ENCODE measurements at places on chromosomes 4 and X.

- DNase-seq = no peak
- no peaks in the 10 kb centered on the region for H3K36me3 ChIP-seq
- H3K27ac ChIP-seq = no peak overlapping the region
- H3K4me1 ChIP-seq = no peaks in the 10 kb centered on the region
- H3K4me3 ChIP-seq = no peak overlapping the region
These were observed 272.2 kb upstream of the CASK start for GRCh38 chrX:42195506-42195905.

GRCh38 chr4:118775405-118775804 lies 60.5 kb downstream of the SEC24D start:
- no peaks in the 10 kb centered on the region for H3K27me3 ChIP-seq
- no peak overlapping the region for H3K27ac ChIP-seq
- H3K4me3 ChIP-seq = no peak overlapping the region
- H3K36me3 ChIP-seq = no peaks in the 10 kb centered on the region
- peaks cover 2% of the 10 kb centered on the region for H3K4me1 ChIP-seq

GRCh38 chr4:110196871-110197528 lies 1.4 kb downstream of the ELOVL6 start:
- no peaks in the 10 kb centered on the region for H3K27me3 ChIP-seq
- peak overlapping the region; percentile 70 for H3K27ac ChIP-seq
- H3K4me3 ChIP-seq = peak overlapping the region; percentile 93
- DNase-seq = no peak

DNA sequence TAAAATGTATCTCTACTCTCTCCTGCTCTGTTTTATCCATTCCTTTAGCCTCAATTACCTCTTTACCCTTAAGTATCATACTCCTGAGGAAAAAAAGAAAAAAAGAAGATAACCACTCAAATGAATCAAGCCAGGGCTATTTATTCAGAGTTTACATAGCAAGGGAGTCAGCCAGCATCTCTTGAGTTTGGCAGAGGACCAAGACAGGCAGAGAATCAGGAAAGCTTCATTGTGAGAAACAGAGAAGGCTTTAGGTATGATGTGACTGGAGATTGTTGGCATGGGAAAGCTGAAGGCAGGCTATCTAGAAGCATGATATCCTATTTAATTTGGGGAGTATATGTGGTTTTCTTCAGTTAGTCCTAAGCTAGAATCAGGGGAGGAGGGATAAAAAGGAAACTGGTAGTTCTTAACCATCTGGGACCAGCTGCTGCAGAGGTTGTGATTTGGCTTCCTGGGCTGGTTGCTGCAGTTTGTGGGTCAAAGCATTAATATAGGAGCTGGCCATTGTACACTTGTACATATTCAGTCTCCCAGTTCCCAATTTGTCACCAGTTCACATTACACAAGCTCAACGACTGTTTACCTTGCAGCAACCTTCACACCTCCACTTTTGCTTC lies 11.2 kb downstream of the APELA start:
- no peak for DNase-seq
- peaks cover 8% of the 10 kb centered on the region for H3K27me3 ChIP-seq
- H3K4me3 ChIP-seq = no peak overlapping the region
- H3K27ac ChIP-seq = no peak overlapping the region
- no peaks in the 10 kb centered on the region for H3K4me1 ChIP-seq
- no peaks in the 10 kb centered on the region for H3K36me3 ChIP-seq

DNA sequence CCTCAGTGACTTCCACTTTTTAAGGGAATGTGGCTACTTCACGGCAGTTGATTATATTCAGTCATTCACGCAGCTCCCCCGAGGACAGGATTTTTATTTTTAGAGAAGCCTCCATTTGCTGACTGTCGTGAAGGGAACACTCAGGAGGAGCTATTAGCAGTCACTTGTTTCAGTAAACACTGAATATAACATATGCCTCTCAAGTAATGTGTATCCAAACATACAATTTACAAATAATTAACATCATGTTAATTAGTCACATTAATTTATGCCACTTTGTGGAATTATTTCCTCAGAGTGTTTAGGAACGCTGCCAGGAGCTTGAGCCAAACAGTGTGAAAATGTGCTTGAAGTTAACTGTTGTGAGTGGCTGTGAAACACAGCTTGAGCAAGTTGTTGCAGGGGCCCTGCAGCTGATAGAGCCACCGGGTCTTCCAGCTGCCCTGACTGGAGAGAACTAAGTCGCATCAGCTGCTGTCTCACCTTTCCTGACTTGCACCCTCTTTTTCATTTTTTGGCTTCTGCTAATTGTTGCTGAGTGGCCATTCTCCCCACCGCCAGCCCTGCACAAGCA lies 245.6 kb downstream of the LDB2 start:
- H3K4me1 ChIP-seq = no peaks in the 10 kb centered on the region
- no peaks in the 10 kb centered on the region for H3K27me3 ChIP-seq
- no peak overlapping the region for H3K27ac ChIP-seq
- no peaks in the 10 kb centered on the region for H3K36me3 ChIP-seq
- no peak overlapping the region for H3K4me3 ChIP-seq
- DNase-seq = no peak

GRCh38 chr4:186345184-186345583 lies 79.2 kb downstream of the F11 start:
- H3K4me3 ChIP-seq = no peak overlapping the region
- H3K4me1 ChIP-seq = no peaks in the 10 kb centered on the region
- H3K36me3 ChIP-seq = no peaks in the 10 kb centered on the region
- no peaks in the 10 kb centered on the region for H3K27me3 ChIP-seq

- peaks cover 6% of the 10 kb centered on the region for H3K4me1 ChIP-seq
- no peak overlapping the region for H3K27ac ChIP-seq
- no peak overlapping the region for H3K4me3 ChIP-seq
These were observed 35.4 kb downstream of the JADE1 start for GRCh38 chr4:128844931-128845330.

GRCh38 chr4:151014521-151015458 lies at the start of gene LRBA:
LRBA (minus strand) TSS chr4:151015284; CDS start chr4:151014642, 642 bp downstream.
- DNase-seq = peak; percentile 73
- peaks cover 17% of the 10 kb centered on the region for H3K36me3 ChIP-seq
- peak within 1 kb of the TSS; percentile 99 for H3K27ac ChIP-seq
- peaks cover 32% of the 10 kb centered on the region for H3K4me1 ChIP-seq
- no peaks in the 10 kb centered on the region for H3K27me3 ChIP-seq

DNA sequence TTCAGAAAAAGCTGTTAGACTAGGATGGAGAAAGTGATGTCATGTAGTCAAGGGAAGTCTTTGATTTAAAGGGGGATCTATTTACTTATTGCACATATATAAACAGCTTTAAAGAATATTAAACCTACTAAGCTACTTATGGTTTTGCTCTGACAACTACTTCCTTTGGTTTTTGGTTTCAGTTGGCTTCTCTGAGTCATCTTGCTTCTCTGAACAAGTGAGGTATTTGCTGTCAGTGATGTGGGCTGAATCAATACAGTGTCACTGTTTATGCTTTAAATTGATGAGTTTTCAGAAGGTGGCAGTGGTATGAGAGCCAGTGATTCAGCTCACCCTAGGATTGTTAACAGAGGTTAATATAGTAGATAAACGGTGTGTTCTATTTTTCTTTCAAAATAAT lies 75.1 kb downstream of the CEP44 start:
- peaks cover 4% of the 10 kb centered on the region for H3K27me3 ChIP-seq
- no peaks in the 10 kb centered on the region for H3K4me1 ChIP-seq
- H3K4me3 ChIP-seq = no peak overlapping the region
- DNase-seq = no peak
- H3K36me3 ChIP-seq = no peaks in the 10 kb centered on the region

GRCh38 chr4:46254788-46255187 lies 130.9 kb upstream of the GABRG1 start:
- H3K36me3 ChIP-seq = no peaks in the 10 kb centered on the region
- DNase-seq = no peak
- H3K4me1 ChIP-seq = no peaks in the 10 kb centered on the region
- no peak overlapping the region for H3K27ac ChIP-seq

- H3K27me3 ChIP-seq = peaks cover 4% of the 10 kb centered on the region
- no peaks in the 10 kb centered on the region for H3K36me3 ChIP-seq
- no peak for DNase-seq
- no peak overlapping the region for H3K27ac ChIP-seq
- H3K4me3 ChIP-seq = no peak overlapping the region
These were observed 22.1 kb upstream of the SPATA4 start for GRCh38 chr4:176217510-176217909.

DNA sequence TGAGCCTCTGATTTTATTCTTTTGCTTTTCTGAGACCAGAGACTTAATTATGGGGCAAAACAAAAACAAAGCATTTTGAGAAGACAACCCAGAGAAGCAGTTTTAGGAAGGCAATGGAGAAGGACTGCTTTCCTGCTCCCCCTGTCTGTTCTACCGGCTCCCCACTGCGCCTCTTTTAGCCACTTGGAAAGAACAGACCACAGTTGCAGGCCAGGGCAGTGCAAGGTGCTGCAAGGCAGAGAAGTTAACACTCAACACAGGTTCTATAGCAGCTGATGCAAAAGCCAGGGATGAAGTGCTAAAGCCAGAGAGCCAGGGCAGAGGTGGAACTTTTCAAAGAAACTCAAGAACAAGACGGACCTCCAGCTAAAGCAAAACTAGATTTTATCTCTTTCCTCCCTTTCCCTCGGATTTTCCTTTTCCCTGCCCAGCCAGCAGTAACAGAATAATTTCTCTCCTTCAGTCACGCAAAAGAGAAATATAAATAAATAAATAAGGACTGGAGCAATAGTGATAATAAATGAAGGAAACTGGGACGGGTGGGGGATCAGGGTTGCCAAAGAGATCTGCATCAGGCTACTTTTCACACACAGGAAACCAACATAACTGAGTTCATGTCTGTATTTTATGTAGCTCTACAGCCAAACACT lies 10.4 kb downstream of the SH3RF1 start:
- H3K4me3 ChIP-seq = no peak overlapping the region
- no peaks in the 10 kb centered on the region for H3K4me1 ChIP-seq
- H3K27me3 ChIP-seq = no peaks in the 10 kb centered on the region
- no peak overlapping the region for H3K27ac ChIP-seq
- DNase-seq = no peak
- no peaks in the 10 kb centered on the region for H3K36me3 ChIP-seq

DNA sequence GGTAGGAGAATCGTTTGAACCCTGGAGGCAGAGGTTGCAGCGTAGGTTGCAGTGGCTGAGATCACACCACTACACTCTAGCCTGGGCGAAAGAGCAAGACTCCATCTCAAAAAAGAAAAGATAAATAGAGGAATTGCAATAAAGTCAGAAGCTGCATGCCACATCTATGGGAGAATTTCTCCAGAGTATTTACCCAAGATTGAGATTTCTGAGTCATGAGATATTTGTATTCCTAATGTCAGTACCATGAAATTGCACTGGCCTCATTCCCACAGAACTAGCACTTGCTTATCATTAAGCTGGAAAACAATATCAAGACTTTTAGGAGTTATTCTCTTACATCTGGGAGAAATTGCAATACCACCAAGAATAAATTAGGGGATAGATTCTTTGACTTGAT lies 37.4 kb downstream of the ASIC5 start:
- no peak overlapping the region for H3K27ac ChIP-seq
- no peak overlapping the region for H3K4me3 ChIP-seq
- no peaks in the 10 kb centered on the region for H3K36me3 ChIP-seq
- no peak for DNase-seq

DNA sequence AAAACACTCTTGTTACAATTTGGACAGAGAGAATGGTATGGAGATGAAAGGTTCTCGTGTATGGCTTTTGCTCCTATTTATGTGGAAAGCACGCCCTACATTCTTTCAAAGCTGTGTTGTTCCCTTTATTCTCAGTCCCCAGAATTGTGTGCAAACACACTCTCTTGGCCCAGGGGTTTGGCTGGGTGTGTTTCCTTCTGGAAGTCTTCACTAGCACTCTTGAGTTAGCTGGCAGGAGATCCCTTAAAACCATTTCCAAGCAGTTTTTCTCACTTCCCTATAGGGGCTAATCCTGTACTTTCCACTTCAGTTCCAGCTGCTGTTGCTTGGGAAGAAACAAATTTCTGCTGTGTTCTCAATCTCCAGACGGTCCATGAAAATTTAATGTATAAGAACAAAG lies 35.1 kb downstream of the FHL1 start:
- H3K36me3 ChIP-seq = no peaks in the 10 kb centered on the region
- H3K27me3 ChIP-seq = no peaks in the 10 kb centered on the region
- no peaks in the 10 kb centered on the region for H3K4me1 ChIP-seq
- DNase-seq = no peak
- no peak overlapping the region for H3K4me3 ChIP-seq
- H3K27ac ChIP-seq = no peak overlapping the region

GRCh38 chr4:2441393-2442174 lies 22.8 kb downstream of the CFAP99 start:
- peaks cover 4% of the 10 kb centered on the region for H3K4me1 ChIP-seq
- peak; percentile 61 for DNase-seq
- no peak overlapping the region for H3K4me3 ChIP-seq
- no peaks in the 10 kb centered on the region for H3K36me3 ChIP-seq
- no peaks in the 10 kb centered on the region for H3K27me3 ChIP-seq

All from activated B cell treated with CpG ODN at 0.5 μM for 24 hours (primary cell).